ENCODE measurements at places on chromosomes 16 and 17.

- DNase-seq, result peak; percentile 14
Observed at GRCh38 chr16:81318711-81319110, 3.9 kb downstream of the GAN start.

DNA sequence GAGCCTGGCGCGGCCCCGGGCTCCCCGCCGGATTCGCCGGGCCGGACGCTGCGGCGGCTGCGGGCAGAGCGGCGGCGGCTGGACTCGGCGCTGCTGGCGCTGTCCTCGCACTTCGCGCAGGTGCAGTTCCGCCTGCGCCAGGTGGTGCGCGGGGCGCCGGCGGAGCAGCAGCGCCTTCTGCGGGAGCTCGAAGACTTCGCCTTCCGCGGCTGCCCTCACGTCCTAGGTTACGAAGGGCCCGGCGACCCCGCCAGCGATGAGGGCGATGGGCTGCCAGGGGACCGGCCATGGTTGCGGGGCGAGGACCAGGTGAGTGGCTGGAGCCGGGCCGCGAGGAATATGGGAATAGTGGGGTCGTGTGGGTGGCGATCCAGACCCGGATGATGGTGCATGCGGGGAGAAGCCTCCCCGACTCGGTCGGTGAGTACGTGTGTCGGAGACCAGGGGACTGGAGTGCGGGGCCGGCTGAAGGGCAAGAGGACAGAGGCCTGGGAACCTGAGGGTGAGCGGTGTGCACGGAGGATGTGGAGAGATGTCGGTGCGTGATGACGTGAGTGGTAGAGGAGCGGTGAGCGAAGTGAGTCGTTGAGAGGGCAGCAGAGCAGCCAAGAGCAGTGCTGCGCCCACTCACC lies 517 bp downstream of the RUNDC1 start:
- DNase-seq, result peak; percentile 51

DNA sequence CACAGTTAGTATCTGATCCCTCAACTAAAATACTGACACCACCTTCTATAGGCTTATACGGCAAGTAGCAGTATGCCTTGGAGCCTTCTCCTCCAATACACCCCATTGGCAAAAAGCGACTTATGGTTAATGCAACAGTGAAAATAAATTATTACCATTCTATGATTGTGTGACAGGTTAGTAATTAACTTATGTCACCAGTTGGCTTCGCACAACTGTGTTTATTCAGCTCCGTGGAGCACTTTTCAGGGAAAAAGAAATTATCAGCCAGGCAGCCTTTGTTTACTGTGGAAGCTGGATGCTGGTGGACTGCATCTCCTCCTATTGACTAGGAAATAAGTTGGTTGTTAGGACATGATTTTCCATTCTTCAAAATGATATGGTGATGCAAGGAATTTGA lies 833.8 kb upstream of the RBFOX1 start:
- DNase-seq, result no peak

DNA sequence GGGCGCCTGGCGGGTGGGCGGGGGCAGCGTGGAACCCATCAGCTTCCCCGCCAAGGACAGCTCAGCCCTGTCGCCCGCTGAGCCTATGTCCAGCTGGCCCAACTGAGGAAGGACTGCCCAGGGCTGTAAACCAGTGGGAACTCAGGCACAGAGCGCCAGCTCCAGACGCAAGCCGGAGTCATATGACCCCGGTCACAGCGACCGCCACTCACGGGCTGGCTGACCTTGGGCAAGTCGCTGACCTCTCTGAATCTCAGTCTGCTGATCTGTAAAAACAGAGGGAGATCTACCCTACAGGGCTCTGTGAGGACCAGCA lies 170.0 kb downstream of the C16orf78 start:
- DNase-seq, result no peak

- no peak for DNase-seq
Observed at GRCh38 chr17:21711182-21711581, 18.9 kb downstream of the KCNJ18 start.

- no peak for DNase-seq
Observed at GRCh38 chr16:77690416-77690815, 31.9 kb upstream of the NUDT7 start.

- peak; percentile 88 for DNase-seq
Observed at GRCh38 chr17:47205419-47205963, 3.7 kb upstream of the MYL4 start.

DNA sequence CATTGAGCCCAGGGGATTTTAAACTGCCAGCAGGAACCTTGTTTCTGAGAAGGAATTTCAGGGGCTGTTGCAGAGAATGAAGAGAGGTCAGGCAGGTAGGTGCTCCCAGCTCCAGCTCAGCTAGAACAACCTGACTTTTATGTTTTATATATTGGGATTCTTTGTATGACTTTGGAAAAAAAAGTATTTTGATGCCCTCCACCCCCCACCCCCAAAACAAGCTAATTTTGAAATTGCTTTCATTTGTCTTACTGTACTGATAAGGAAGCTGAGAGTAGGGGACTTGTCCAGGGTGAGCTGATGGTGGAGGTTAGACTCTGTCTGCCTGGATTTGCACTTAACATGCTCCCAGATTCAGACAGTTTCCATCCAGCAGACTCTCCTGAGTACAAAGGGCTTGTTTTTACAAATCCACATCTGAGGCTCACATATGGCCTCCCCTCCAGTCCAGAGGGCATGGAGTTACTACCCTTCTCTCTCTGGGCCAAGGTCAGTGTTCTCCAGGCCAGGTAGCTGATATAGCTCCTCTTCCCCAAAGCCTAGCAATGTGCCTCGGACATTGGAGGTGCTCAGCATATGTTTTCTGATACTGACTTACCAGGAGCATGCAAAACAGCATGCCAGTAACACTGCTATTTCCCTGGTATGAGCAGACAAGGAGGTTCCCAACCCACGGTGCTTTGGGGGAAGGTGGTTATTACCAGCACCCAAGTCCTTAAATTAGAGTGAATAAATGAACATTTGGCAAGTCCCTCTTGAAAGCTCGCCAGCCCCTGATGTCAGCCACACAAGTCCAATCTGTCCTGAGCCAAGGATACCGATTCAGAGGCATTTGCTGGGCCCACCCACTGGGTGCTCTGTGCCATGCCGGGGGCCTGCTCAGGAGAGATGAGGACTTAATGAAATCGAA lies 11.3 kb downstream of the STX1B start:
- DNase-seq, result no peak

GRCh38 chr17:13933441-13934276 lies 135.6 kb upstream of the COX10 start:
- peak; percentile 10 for DNase-seq

DNA sequence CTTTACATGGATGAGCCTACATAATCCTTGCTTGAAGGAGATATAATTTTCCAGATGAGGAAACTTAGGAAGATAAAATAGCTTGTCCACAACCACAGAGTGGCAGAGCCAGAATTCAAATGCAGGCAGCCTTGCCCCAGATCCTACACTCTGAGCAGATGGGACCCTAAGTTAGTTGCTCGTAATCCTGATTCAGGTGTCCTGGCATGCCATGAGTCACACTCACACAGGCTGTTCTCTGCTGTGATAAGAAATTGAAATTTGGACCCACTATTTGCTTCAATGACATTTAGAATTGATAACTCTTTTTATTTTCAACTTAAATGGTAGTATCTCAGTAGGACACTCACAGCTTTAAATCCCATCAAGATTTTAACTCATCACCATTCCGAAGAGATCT lies 150.7 kb upstream of the CACNG5 start:
- DNase-seq, result no peak
